ENCODE measurements at places on chromosomes 4 and X.

- no peak for DNase-seq
These were observed 138.6 kb downstream of the AMELX start for GRCh38 chrX:11431786-11432185.

DNA sequence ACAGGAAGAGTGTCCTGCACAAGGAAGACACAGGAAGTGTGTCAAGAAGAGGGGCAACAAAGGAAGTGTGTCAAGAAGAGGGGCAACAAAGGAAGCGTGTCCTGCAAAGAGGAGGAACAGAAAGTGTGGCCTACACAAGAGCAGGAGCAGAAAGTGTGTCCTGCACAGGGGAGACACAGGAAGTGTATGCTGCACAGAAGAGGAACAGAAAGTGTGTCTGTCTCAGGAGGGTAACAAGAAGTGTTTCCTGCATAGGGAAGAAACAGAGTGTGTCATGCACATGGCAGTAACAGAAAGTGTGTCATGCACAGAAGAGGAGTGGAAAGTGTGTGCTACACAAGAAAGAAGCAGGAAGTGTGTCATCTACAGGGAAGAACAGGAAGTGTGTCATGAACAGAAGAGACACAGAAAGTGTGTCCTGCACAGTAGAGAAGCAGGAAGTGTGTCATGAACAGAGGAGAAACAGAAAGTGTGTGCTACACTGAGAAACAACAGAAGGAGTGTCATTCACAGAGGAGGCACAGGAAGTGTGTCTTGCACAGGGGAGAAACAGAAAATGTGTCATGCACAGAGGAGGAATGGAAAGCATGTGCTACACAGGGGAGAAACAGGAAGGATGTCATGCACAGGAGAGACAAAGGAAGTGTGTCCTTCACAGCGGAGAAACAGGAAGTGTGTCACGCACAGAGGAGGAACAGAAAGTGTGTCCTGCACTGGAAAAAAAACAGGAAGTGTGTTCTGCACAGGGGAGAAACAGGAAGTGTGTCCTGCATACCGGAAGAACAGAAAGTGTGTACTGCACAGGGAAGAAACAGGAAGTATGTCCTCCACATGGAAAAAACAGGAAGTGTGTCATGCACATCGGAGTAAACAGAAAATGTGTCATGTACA, 526.4 kb upstream of the PRKX start:
- DNase-seq: no peak

DNA sequence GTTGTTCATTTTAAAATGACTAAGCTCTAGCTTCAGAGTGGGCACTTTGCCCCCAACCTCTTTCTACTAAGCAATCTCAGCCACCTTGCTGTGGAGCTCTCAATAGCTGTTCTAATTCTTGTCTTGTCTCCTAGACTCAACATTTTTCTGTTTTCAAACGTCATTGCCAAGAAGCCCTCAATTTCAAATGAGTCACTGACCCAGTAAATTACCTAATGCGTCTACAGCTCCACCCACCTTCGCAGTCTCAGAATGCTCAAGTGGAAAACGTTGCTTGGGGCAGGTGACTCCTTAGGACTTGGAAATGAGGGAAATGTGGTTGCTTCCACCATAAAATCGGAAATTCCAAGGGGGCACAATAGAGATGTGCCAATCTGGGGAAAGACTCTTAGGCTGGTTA, 59.0 kb downstream of the ING2 start:
- DNase-seq: peak; percentile 78

DNA sequence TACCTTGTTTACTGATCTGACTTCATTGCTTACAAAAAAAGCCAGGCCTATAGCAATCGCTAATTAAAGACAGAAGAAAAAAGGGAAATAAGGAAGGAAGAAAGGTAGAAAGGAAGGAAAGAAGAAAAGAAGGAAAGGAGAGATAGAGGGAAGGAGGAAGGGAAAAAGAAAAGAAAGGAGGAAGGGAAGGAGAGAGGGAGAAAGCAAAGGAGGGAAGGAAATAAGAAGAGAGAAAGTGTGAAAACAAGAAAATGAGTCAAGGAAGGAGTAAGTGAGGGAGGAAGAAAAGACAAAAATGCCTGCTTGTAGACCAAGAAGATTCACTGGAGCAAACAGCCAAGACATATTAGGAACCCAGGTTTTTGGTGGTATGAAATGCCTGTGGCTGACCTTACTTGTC, 57.0 kb upstream of the MAGEB16 start:
- no peak for DNase-seq

- no peak for DNase-seq
These were observed 383.7 kb upstream of the MAGEB18 start for GRCh38 chrX:25754399-25754798.

GRCh38 chrX:94058728-94059382, 384.8 kb downstream of the FAM133A start:
- DNase-seq: peak; percentile 58

DNA sequence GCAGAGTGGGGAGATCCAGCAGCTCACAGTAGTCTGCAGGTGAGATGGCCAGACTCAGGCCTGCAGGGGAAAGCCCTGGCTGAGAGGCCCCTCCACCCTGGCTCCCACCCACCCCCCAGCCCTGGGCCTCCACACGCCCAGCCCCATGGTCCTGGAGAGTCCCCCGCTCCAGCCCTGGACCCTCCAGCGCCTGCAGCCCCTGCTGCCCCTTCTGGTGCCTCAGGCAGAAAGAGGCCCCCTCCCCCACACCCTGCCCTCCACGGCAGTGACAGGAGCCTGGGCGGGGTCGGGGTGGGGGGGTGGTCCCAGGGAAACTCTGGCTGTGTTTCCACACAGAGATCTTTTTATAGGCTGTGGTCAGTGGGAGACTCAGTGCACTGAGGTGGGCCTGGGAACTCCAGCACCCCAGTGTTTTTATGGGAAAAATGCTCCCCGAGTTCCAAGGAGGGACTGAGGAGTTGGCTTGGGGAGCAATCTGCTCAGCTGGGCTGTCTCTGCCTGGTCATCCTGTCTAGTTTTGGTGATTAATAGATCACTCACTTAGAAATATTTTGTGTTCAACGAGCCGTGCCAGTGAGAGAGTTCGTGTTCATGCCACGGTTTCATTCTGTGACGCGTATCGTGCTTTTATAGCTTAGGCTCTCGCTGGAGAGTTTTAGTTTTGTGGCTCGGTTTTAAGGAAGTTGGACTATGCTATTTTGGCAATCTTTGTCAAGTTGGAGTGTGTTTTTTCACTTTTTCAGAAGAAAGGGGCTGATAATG, 53.1 kb upstream of the HGFAC start:
- DNase-seq: no peak

DNA sequence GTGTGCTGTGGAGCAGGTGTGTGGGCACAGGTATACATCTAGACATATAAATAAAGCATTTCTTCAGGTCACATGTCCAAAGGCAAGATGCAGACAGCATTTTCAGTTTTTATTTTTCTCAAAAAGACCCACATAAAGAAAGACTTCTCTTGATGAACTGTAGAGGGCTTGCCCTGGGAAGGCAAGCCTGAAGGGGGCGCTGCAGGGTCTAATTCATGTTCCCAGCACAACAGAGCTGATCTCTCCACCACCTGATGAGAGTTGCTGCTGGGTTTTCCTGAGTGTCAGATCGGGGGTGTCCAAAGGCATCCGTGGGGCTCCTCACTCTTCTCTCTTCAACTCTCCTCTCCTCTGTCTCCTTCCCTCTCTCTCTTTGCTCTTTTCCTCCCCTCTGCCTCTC, 26.6 kb downstream of the ADRA2C start:
- DNase-seq: no peak

DNA sequence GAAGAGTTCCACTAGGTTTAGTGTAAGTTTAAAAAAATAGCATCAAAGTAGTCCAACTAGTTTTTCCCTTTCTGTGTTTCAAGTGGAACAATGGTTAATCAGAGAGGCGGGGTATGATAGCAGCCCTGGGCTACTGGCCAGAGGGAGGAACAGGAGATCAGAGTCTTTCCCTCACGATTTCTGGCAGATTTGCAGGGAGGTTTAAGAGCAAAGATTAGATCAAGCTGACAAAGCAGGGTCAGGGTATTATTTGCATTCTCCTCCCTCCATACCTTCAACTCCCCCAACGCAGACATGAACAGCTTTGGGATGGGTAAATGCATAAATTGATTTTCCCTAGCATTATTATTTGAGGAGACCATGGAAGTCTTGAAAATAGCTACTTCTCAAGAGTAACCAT, 277.6 kb upstream of the DIAPH2 start:
- peak; percentile 77 for DNase-seq

DNA sequence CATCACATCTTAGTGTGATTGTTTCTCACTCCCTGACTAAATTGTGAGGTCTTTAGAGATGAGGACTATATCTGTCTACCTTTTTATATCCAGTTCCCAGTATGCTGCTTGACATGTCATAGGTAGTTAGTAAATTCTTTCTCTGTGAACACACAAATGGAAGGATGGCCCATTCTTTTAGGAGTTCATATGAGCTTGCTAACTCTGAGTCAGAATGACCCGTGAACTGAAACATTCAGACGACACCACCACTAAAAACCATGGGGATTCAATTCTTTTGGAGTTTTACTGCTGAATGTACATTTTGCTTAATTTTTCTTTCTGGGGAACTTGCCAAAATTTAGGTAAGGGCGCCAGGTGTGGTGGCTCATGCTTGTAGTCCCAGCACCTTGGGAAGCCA, 13.9 kb downstream of the OFD1 start:
- no peak for DNase-seq

- DNase-seq: peak; percentile 70
These were observed 5.6 kb downstream of the PRDM8 start for GRCh38 chr4:80202741-80203553.
